Non-pigmented ciliary epithelial cell (primary cell): ENCODE measurements at places on chromosomes 4 and X.
A peak's percentile ranks its signal among the peaks of the same experiment; 100 is the strongest.

- peak; percentile 14 for DNase-seq
Measured at GRCh38 chr4:181517491-181517890, 725.7 kb upstream of the TENM3 start.

- no peak for DNase-seq
Measured at GRCh38 chrX:156002507-156002906, 5.0 kb downstream of the IL9R start.

GRCh38 chr4:60013464-60014184 lies 1186.5 kb upstream of the ADGRL3 start:
- no peak for DNase-seq

DNA sequence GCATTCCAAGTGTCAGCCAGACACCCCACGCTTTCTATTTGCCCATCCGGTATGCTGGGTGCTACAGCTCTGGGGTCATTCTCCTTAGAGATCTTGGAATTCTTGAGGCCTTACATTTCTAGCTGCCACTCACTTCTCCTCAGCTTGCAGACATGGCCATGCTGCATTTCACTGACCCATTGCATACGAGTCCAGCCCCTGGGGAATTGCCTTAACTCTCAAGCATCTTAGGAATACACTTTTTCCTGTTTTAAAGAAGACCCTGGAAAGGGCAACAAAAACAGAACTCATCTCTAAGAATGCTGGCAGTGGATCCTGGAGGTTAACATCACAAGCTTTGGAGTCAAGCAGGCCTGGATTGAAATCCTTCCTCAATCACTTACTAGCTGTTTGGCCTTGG lies 122.0 kb upstream of the LNX1 start:
- no peak for DNase-seq

GRCh38 chr4:152575533-152575932 lies 39.6 kb upstream of the FBXW7 start:
- no peak for DNase-seq

GRCh38 chrX:130083107-130083490 lies 27.2 kb downstream of the ELF4 start:
- DNase-seq, result no peak

DNA sequence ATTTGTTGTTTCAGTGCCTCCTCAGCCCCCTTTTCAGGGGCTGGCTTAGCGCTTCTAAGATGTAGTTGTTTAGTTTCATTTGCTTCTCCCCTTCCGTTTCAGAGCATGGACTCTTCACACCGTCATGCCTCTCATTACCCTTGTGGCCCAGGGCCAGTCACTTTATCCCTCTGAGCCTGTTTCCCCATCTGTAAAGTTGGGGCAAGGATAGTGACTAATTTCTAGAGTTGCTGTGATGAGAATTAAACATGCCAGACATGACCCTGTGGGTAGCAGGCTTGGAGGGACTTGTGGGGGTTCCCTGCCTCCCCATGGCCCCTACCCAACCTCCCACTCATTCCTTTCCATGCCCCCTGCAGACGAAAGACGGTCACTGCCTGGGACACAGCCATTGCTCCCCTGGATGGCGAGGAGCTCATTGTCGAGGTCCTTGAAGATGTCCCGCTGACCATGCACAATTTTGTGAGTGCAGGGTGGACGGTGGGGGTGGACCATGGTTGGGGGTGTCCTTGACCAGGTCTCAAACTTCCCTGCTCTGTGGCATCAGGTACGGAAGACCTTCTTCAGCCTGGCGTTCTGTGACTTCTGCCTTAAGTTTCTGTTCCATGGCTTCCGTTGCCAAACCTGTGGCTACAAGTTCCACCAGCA lies 3.6 kb downstream of the ARAF start:
- DNase-seq, result no peak

DNA sequence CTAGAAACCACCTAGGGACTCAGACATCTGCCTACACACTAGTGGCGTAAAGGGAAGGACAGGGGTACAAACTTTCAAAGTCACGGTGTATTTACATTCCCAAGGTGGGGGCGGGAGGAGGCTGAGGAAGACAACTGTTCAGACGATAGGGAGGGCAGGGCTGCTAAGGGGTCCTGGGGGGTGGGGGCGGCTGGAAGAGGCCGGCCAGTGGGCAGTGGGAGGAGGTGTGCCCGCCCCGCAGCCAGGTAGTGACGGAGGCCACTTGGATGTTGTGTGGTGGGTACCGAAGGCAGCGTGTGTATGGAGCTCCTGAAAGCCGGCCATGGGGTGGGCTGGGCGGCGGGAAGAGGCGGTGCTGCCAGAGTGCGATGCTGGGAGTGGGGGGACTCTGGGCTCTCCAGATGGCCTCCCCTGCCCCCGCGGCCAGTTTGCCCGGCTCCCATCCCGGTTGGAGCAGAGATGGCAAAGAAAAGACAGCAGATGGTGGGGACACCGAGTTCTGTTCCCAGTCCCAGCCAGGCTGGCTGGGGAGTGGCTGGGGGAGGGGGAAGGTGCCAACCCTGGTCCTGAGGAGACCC lies 24.2 kb downstream of the L1CAM start:
- no peak for DNase-seq

DNA sequence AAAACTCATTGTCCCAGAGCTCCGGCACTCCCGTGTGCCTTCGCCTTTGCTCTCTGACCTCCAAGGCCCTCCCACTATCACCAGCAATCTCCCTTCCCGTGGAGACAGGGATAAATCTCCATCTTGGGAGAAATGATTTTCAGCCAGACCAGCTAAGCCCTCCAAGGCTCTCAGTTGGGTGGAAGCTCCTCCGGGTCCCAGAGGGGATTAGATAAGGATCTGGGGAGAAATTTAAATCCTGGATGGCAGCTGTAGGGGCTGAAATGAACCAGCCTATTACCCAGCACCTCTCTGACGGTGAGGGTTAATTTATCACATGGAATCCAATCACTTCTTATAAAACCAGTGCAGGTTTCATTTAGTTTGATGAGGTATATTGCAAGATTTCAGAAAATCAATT lies 366.2 kb downstream of the FBXW7 start:
- DNase-seq, result no peak

GRCh38 chrX:30349946-30350345 lies 40.8 kb upstream of the NR0B1 start:
- no peak for DNase-seq

GRCh38 chr4:6229095-6229494 lies 28.7 kb upstream of the JAKMIP1 start:
- no peak for DNase-seq

DNA sequence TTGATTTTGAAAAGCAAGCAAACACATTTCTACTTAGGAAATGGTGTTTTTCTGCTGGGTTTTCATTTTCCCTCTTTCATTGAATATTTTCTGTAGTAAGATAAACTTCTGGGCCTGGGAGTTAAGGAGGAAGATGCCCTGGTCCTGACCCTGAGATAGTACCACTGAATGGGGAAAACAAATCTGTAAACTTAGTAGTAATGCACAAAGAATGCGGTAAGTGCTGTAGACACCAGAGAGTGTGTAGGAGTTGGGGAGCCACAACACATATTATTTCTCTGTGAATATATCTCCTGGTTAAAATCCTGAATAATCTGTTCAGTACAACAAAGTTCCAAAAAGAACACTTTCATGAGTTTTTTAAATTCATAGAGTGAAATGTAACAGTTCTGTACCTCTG lies 178.3 kb downstream of the MAPK10 start:
- peak; percentile 53 for DNase-seq

- DNase-seq, result no peak
Measured at GRCh38 chr4:117334451-117335188, 249.2 kb upstream of the TRAM1L1 start.

GRCh38 chrX:70921709-70922352 lies 9.1 kb downstream of the SLC7A3 start:
- no peak for DNase-seq

DNA sequence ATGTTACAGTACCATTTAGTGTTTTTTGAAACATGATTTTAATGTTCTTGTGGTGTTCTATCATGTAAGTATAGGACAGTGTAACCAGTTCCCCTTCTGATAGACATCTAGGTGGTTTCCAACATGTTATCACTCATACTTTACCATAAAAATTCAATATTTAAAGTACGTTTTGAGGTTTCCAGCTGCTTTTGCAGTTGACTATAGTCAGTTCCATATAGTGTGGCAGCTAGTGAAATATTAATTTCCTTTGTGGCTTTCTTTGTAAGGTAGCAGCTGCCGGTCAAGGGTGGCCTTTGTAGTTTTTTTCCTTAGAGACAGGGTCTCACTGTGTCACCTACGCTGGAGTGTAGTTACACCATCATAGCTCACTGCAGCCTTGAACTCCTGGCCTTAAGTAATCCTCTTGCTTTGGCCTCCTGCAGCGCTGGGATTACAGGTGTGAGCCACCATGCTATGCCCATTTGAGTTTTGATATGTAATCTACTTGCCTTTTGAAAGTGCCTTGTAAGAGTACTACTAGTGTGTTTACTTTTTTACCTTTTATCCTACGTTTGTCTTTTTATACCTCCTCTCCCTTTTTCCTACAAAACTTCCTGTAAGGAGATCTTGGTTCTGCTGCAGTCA lies 63.0 kb downstream of the ARHGAP10 start:
- no peak for DNase-seq

DNA sequence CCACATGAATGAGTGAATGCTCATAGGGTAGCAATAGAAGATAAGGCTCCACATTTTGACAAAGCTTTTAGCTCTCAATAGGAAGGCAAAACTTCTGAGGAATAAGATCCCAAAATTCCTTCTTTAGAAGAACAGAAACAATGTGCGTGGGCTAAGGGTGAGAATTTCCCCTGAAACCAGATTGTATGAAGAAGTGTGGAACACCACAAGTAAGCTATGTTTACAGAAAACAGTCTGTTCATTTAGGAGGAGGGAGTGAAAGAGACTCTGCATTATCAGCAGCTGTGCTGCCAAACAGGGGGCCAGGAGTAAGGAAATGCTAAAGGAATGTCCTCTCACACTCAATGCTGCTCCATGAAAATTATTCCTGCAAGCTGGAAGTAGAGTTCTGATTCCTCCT lies 851.6 kb downstream of the CENPC start:
- peak; percentile 13 for DNase-seq

- DNase-seq, result no peak
Measured at GRCh38 chrX:133909888-133910287, 75.5 kb downstream of the GPC3 start.

DNA sequence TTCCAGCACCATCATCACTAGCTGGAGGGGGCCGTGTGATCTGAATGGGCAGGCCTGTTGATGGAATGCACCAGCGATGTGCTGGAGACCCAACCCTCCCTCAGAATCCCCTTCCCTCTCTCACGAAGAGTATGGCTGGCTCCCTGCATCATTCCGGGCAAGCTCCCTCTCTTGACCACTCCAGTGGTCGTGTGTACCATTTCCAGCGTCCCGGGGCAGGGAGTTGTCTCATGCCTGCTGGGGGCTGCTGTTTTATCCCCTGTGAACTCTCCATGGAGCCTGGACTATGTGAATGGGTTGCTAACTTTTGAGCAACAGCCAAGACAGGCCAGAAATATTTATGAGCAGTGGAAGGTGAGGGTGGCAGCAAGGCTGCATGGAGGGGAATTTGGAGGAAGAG lies 8.1 kb downstream of the CSAG1 start:
- DNase-seq, result no peak

DNA sequence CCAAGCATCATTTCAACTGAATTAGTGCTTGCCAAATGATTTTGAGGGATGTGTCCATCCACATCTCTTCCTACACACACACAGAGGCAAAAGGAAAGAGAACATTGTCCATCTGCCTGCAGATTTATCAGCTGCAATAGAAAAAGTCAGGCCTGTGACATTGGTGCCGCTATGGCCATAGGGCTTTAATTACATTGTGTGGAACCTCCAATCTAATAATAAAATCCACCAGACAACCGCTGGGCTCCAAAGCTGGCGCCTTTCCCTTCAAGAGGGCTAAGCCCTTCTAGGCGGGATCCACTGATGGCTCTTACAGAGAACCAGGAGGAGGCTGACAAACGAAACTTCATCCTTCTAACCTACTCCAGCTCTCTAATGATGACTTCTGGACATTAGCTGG lies 60.6 kb downstream of the PHOX2B start:
- DNase-seq, result no peak

DNA sequence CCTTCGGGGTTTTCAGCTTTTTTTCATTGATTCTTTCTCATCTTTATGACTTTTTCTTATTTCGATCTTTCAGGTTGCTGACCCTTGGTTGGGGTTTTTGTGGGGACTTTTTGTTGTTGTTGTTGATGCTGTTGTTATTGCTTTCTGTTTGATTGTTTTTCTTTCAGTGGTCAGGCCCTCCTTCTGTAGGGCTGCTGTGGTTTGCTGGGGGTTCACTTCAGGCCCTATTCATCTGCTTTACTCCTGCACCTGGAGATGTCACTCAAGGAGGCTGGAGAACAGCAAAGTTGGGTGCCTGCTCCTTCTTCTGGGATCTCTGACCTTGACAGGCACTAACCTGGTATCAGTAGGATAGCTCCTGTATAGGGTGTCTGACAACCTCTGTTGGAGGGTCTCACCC lies 39.9 kb upstream of the PCDH18 start:
- no peak for DNase-seq

DNA sequence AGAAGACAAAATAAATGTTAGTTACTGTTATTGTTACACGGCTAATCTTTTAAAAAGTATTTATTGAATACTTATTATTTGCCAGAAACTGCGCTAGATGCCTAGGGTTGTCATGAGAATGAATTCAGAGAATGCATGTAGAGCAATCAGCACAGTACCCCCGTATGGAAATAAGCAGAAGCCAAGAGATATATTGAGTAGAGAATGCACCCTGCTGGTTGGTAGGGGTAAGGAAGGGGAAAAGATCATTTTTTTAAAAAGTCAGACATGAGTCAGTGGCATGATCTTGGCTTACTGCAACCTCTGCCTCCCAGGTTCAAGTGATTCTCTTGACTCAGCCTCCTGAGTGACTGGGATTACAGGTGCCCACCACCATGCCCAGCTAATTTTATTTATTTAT lies 13.1 kb upstream of the DRP2 start:
- no peak for DNase-seq

DNA sequence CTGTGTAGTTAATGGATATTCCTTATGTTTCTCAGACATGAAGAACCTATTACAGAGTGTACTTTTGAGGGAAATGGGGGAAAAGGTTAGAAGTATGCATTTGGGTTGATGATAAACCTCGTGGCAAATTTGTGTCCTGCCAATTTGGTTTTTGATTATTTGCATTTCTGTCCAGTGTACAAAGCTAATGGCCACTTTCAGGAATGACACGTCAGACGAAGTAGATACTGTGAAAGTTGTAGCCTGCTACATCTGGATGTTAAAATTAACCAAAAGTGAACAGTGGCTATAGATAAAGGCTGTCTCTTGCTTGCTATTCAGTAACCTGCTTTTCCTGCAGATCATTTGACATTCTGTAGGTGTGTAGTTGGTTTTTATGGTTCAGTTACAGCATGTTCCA lies 1.0 kb downstream of the PRDX4 start:
- DNase-seq, result no peak

DNA sequence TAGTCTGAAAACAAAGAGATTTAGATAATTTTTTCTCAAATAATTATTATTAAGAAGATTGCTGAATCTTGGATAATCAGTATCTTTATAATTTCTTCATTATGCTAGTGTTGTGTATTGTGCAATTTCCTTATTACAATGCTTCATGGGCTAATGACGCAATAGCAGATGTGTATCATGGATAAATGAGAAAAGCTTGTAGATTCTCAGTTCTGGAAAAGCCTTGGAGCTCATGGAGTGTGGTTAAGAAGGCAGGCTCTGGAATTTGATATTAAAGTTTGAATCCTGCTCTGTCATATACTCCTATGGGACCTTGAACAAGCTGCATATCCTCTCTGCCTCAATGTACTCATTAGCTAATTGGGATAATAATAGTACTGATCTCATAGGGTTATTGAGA lies 18.9 kb upstream of the CXCL8 start:
- DNase-seq, result no peak
